ENCODE measurements at places on chromosomes 5 and 9.

DNA sequence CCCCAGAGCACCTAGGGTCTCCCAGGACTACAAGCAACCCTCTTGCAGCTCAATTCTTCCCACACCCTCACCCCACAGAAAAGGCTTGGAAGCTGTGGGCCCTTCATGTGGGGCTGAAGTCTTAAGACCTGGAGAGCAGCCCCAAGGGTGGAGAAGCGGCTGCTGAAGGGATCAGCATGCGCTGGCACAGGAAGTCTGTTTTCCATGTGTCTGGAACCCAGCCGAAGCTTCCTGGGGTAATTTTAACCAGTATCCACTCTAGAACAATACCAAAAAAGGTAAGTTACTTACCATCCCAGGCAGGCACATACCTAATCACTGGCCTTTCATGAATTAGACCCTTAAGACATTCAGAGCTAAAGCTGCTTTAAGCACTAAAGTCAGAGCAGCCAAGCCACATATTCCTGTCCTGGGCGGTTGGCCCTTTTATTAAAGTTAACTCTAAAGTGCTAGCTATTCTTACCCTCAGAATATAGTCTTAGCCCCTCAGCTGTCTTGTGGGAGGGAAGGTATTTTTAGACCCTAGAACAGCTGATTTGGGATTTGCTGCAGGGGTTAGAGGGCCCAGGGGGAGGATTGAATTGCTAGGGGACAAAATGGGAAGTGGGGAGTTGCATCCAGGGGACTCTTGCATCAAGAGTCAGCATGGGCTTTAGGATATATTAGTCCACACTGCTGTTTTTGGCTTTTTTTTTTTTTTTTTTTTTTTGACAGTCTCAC is 6.9 kb downstream of the IL17B start:
- no peak for DNase-seq

DNA sequence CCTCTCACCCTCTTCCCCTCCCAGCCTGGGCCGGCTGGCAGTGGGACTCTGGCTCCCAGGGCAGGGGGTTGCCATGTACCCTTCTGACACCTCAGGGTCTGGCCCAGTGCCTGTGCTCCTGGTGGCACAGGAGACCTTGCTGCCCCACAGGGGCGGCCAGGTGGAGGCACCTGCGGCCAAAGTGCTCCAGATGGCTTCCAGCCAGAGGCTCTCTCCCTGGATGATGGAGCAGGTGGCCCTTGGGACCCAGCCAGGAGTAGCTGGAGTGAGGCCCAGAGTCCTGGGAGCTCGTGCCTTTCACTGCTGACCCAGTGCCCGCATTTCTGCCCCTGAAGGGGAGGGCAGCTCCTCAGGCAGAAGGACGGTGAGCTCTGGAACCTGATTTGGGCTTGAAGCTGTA is 87.3 kb downstream of the NTNG2 start:
- DNase-seq = no peak

- DNase-seq = no peak
These were observed 58.3 kb upstream of the ACO1 start for GRCh38 chr9:32326146-32326545.

DNA sequence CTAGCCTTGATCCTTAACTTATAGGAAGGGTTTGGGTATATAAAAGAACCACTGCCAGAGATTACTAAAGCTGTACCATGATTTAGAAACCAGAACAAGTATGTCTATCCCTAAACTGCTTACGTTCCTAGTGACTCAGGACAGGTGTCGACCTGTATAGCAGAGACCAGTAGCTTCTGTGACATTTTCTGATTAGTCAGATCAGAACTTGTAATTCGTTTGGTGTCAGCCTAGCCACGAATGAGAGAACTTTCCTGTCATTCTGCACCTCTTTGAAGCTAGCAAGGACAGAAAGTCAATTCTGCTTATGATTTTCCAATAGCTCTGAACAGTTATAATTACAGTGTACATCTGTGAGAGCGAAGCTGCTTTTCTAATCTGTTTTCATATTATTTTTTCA is 39.5 kb downstream of the PRKACG start:
- DNase-seq = no peak

DNA sequence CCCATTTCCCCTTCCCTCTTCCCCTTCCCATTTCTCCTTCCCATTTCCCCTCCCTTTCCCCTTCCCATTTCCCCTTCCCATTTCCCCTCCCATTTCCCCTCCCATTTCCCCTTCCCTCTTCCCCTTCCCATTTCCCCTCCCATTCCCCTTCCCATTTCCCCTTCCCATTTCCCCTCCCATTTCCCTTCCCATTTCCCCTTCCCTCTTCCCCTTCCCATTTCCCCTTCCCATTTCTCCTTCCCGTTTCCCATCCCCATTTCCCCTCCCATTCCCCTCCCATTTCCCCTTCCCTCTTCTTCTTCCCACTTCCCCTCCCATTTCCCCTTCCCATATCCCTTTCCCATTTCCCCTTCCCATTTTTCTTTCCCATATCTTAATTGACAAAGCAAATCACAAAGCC is 109.0 kb downstream of the OLFM1 start:
- no peak for DNase-seq

DNA sequence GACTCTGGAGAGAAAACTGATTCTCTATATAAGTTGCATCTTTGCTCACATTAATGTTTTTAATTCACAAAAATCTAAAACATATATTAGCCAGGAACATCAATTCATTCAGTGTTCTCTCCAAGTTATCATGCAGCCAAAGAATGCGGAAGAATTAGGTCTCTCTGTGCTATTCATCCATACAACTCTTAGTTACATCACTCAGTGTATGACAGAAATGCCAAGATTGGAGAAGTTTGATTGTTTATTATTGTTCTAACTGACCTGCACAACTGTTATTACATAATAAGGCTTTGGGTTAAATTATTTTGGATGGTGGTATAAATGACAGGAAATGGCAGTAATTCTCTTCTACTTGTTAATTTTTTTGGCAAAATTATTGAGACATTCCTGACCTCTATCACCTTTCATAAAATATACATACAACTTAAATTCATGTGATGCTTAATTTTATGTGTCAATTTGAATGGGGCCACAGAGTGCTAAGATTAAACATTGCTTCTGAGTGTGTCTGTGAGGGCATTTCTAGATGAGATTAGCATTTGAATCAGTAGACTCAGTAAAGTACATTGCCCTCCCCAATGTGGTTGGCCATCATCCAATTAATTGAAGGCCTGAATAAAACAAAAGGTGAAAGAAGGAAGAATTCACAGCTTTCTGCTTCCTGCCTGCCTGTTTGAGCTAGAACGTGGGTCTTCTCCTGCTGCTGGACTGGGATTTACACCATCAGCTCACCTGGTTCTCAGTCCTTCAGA is 70.2 kb downstream of the NR2F1-AS1 start:
- DNase-seq = no peak

DNA sequence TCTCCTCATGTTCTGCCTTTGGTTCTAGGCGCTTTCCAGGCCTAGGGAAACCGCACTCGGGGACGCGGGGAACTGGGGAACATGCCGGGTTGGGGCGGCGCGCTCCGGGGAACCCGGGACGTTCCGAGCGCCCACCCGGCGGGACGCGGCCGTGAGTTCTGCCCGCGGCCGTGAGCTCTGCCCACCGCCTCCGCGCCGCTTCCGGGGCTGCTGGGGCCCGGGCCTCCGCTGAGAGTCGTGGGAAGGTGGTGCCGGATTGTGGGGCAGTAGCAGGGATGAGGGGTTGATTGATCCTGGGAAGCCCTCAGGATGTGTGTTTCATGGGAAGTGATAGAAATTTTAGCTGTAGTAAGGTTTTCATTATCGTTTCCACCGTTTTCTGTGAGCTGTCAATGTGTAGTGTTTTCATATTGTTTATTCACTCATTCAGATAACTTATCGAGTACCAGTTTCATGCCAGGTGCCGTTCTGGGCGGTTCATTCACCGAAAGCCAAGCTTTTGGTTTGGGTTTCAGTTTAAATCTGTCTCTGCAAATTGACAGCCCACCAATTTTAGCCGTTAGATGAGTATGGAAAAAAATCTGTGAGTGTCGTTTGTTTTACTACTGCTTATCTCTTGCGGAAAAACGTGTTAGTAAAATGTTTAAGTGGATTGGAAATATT is 657 bp downstream of the MTRR start:
- no peak for DNase-seq

- no peak for DNase-seq
These were observed 123.6 kb upstream of the CCDC112 start for GRCh38 chr5:115419846-115420585.

DNA sequence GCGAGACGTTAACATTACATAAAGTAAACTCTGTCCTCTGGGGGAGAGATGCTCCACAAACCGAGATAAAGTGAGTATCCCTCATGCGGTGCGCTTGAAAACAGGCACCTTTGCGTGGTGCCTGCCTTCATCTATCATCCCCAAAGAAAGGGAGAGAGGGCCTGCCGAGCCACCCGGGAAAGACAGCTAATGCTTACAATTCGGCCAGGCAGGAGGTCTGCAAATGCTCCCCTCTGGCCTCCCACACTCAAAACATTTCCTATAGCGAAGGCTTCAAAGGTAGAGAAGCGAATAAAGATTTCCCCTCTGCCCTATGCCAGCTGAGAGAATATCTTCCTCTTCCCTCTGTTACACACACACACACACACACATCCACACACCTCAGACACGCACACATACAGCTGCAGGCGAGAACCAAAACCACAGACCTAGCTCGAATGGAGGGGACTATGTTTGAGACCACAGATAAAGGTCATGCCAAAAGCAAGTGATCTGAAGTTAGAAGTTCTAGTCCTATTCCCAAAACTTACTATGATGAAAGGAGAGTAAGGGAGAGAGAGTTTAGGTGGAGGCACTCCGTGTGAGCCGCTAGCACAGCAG is 132.8 kb downstream of the CRB2 start:
- DNase-seq = no peak

GRCh38 chr9:76557674-76558225 is 98.8 kb downstream of the GCNT1 start:
- DNase-seq = no peak

- peak; percentile 28 for DNase-seq
These were observed 108.1 kb downstream of the TMEM174 start for GRCh38 chr5:73280821-73281746.

DNA sequence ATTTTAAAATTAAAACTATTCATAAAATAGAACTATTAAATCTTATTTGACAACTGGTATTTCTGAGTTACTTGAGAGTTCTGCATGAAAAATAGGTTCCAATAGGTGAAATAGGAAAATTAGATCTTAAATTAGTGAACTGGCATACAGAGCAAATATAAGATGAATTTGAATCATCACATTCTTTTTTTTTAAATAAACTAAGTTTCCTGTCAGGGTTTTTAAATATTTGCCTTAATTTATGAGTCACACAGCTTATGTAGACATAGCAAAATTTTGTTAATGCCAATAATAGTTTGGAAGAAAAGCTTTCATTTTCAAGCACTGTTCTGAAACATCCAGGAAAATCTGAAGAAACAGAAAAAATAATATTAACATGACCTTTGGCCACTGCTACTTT is 311.7 kb upstream of the HAPLN1 start:
- DNase-seq = no peak

- DNase-seq = no peak
These were observed 21.4 kb downstream of the CMBL start for GRCh38 chr5:10286162-10286861.

DNA sequence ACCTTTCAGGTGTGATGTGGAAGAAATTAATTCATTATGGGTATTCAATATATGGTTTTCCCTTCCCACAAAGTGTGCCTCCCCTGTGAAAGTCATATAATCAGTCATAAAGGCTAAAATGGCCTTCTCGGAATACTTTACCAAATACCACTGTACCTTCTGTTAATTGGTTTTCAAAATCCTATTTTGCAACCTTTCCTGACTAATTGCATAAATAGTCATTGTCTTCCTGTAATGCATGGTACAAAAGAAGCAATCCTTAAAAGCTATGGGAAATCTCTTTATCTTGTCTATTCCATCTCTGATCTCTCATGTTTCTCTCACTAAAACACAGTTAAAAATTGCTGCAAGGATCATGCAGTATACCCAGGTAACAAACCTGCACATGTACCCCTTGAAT is 44.3 kb upstream of the UGCG start:
- DNase-seq = no peak

DNA sequence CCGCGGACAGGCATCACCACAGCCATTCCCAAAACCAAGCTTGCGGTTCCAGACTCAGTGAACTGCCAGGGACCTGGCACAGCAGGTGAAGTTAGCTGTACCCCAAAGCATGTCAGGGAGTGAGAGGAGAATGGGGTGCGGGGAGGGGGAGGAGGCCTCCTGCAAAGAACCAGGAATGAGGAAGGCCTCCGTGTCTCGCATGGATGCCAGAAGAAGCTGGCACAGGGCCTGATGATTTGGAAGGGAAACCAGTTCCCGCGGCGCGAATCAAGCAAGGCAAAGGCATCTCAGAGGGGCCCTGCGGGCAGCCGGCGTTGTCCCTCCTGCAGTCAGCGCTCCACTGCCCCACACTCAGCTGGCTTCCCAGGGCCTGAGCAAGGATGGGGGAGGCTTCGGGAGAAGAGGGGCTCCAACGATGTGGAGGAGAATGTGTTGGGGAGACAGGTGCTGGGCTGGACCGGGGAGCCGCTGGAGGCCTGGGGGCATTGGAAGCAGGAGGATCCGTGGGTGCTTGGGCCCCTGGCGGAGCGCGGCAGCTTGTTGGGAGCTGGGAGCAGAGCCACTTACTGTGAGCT is 14.6 kb downstream of the SLC9A3 start:
- no peak for DNase-seq

- DNase-seq = no peak
These were observed 527.8 kb upstream of the ZNF608 start for GRCh38 chr5:125274211-125274610.

- peak; percentile 23 for DNase-seq
These were observed 67.2 kb upstream of the DAP start for GRCh38 chr5:10828241-10828640.

GRCh38 chr5:112109331-112110007 is 309.6 kb downstream of the EPB41L4A start:
- DNase-seq = peak; percentile 24

DNA sequence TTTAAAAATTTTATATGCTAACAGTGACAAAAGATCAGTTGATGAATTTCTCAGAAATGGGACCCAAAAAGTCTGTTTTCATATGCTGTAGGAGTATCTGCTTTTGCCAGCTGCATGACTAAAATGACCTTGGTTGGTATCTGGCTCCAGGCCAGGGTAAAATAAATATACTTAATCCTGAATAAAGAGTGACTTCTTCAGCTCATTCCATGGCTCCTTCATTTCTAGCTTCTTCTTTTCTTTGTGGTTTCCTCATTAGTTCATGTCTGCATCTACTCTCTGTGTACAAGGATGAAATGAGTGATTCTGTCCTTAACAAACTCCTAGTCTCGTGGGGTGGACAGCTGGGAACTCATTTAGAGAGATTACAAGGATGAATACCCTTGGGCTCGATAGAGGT is 36.0 kb downstream of the RCL1 start:
- no peak for DNase-seq

DNA sequence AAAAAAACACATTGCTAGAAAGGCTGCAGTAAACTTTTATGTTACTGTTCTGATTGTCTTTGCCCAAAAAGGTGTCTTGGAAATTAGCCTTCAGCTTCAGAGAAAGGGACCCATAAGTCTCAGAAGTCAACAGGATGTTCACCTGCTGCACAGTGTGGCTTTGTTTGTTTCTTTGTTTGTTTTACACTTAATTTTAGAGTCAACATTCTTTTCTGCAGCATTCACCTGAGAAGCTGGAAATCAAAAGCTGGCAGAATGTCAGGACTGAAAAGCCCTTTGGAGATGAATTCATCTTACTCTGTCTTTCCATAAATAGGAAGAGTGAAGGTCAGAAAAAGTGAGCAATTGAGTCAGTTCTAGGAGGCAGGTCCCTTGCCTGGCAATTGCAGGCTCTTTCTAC is 170.0 kb downstream of the PAPPA start:
- no peak for DNase-seq

GRCh38 chr9:27432308-27432707 is 91.8 kb upstream of the IFNK start:
- DNase-seq = no peak

GRCh38 chr5:172133359-172134029 is 54.5 kb downstream of the STK10 start:
- DNase-seq = peak; percentile 97

GRCh38 chr5:53302529-53302928 is 177.9 kb upstream of the FST start:
- DNase-seq = peak; percentile 24
